Ecto neural progenitor cell (in vitro differentiated cells): ENCODE measurements at places on chromosomes 13 and 19.
A peak's percentile ranks its signal among the peaks of the same experiment; 100 is the strongest.

DNA sequence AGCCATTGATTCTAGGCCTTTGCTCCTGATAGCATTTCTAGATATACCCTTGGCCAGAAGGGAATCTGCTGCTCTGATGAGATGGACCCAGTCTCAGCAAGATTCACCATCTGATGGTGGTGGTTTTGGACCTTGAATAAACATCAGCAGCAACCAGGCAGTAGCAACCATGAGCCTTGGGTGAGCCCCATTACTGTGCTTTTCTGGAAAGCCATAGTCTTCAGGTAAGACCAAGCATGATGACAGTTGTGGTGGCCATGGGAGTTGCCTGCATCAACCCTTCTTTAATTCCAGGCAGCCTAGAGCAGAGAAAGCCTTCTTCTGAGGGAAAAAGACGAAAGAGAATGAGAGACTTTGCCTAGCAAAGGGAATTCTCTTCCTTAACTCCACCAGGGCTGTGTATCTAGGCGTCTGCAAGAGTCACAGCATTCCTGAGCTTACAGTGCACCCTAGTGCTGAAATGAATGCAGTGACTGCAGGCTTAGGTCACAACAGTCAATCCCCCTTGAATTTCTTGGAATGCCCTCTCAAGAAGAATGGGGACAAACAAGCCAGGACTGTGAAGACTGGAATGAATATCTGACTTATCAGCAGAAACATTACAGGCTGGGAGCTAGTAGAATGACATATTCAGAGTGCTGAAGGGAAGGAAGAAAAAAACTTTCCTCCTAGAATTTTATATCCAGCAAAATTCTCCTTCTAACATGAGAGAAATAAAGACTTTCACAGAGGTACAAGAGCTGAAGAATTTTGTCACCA, 942.4 kb upstream of the PCDH20 start:
- peak; percentile 71 for DNase-seq

GRCh38 chr13:111973186-111973585, 93.8 kb upstream of the SOX1 start:
- no peak for DNase-seq

DNA sequence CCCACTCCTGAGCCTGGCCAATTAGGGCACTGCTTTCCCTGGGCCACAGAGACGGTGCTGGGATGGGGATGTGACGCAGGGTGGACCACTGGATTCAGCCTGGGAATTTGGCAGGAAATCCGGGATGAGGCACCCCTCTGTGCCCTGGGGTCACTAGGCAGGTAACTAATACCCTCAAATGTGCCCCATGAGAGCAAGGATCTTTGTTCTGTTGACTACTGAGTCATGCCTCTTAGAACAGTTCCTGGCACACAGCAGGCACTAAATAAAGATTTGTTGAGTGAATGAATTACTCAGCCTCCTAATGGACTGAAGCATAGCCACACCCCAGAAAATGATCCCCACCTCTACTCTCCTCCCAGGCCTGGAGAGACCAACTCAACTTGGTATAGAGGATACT, 15.9 kb downstream of the OPA3 start:
- DNase-seq, result no peak

GRCh38 chr19:5973867-5974635, 3.9 kb downstream of the RANBP3 start:
- DNase-seq, result no peak

DNA sequence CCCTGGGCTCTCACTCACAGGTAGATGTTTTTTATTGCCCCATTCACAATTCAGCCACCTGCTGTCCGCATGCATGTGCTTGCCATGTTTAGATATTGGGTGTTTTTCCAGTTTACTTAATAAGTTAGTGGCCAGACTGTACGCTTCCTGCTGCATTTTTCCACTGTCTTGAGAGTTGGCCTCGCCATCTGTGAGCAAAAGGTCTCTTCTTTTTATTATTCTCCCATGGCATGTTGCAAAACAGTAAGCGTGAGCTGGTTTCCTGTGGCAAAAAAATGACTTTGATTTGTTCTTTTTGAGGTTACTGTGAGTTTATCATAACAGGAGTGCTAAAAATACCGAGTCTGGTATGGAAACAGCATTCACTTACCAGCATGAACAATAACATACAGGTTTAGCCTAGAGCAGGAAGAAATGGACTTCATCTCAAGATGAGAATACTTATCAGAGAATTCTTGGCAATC, 46.0 kb downstream of the SAE1 start:
- no peak for DNase-seq

DNA sequence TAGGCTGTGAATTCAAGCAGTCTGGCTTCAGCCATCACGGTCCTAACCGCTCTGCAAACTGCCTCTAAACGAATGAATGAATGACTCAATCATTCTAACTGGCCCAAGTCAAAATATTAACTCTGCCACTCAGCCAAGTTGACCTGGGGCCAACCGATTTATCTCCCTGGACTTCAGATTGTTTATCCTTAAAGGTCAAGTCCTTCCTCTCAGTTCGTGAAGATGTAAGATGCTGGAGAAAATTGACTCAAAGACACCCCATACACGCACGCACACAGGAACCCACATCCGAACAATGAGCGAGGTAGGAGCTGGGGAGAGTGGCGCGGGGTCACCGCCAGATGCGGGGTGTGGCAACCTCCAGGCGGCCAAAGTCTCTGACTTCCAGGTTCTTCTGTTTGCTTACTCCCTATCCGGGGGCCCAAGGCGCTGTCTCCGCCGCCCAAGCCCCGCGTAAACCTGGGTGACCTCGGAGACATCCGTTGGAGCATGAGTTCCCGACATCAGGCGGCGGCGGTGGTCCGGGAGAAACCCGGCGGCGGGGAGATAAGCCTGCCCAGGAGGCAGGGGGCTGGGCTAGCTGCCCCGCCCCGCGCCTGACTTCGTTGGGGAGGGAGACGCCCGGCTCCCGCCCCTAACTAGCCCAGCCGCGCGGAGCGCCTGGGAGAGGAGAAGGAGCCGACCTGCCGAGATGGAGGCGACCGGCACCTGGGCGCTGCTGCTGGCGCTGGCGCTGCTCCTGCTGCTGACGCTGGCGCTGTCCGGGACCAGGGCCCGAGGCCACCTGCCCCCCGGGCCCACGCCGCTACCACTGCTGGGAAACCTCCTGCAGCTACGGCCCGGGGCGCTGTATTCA, at the start of gene CYP2S1:
Gene CYP2S1 (plus strand): TSS at position 646 of the 856 bp plus-strand sequence. CDS start 46 bp downstream, at position 692.
- peak; percentile 77 for DNase-seq

DNA sequence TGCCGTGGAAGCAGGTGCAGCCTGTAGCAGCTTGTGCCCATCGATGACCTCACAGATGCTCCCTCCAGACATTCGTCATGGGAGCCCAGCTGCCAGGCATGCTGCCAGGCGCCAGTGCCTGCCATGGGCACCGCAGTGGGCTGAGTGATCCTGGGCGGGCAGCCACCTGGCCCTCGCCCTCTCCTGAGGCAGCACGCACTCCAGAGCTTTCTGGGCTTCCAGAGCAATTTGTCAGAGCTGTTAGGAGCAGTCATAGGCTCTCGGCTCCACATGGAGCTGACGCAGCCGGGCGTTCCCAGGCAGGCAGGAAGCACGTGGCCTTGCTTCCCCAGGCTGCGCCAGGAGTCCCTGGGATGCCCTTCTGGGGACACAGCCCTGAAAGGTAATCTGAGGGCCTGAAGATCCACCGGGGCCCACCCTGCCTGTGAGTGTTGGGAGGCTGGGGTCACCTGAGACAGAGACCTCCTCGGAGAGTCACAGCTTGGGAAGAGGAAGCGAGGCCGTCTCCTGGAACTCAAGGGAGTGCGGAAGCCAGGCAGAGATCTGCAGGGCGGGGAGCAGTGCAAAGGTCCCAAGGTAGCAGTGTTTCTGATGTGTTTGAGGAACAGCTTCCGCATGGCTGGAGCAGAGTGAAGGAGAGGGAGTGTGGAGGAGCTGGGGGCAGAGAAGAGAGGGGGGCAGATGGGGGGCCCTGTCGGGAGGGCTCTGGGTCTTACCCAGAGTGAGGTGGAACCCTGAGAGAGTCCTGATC, 50.6 kb downstream of the DPF1 start:
- DNase-seq, result no peak

DNA sequence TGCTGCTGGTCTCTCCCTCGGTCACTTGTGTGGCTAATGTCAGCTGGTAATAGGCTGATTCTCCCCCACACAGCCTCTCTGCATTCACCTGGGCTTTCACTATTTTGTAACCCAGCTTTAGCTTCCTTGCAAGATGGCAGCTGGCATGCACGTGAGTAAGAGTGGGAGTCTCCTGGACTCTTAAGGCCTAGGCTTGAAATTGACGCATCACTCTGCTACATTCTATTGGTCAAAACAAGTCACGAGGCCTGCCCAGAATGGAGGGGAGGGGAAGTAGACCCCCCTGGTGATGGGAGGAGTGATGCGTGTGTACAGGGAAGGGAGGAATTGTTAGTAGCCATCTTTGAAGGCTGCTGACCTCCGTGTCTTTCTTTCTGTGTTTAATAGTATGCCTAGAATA, 24.9 kb upstream of the PNMA8B start:
- DNase-seq, result no peak

DNA sequence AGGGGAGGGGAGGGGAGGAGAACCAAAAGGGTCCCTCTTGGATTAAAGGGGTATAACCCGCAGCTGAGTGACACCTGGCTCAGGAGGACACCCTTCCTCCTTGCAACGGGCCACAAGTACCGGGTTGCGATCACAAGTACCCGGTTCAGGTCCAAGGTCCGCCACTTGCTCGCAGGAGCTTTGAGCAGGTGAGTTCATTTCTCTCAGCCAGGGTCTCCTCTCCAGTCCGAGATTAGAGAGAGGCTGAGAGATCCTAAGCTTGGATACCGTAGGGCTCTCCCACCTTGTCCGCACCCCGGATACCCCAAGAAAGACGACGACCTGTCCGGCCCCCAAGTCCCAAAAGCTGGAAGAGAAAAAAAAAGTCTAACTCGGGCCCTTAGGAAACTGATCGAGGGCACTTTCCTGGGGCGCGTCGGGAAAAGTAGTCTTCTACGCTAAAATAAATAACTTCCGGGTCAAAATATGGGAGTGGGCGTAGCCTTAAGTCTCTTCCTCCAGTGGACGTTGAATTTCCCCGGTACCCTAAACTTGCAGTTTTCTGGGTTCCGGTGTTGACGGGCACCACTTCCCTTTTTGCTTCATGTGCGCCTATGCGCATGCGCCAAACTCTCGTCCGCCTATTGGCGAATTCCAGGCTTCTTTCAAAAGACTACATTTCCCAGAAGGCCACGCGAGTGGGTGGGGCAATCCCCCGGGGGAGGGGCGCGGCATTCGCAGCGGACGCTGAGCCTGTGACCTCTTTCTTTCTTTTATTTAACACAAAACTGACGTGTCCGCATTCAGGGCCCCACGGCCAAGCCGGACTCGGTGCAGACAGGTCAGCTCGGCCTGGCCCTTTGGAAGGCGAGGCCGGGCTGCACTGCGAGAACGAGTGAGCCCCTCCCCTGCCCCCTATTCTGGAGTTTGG, 4.4 kb downstream of the C19orf67 start:
- DNase-seq, result peak; percentile 98

GRCh38 chr13:45696610-45697226, 5.4 kb upstream of the CBY2 start:
- no peak for DNase-seq

DNA sequence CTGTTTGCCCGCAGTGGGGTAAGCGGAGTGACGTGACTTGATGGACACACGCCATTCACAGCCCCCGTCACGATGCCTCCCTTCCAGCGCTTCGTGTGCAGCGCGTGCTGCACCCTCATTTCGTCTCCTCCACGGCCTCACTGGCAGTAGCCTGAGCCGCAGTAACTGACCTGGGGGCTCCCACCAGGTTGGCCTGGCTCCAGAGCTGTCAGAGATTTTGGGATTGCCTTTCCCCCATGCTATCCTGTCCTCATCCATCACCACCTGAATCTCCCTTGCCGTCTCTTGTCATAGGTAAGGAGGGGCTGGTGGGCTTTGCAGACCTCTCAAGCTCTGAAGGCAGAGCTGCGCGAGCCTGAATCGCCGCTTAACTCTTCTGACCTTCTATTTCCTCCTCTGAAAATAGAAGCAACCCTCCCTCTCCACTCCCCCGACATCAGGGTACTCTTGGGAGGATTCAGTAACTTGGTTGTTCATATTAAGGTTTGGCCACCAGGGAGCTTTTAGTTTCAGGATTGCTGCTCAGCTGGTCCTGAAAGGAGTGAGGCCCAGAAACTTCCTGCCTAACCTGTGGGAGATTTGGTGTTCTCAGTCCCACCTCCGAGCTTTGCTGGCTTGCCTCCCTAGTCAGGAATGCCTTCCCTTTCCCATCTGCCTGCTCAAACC, 27.9 kb downstream of the SIGLEC5 start:
- DNase-seq, result no peak

DNA sequence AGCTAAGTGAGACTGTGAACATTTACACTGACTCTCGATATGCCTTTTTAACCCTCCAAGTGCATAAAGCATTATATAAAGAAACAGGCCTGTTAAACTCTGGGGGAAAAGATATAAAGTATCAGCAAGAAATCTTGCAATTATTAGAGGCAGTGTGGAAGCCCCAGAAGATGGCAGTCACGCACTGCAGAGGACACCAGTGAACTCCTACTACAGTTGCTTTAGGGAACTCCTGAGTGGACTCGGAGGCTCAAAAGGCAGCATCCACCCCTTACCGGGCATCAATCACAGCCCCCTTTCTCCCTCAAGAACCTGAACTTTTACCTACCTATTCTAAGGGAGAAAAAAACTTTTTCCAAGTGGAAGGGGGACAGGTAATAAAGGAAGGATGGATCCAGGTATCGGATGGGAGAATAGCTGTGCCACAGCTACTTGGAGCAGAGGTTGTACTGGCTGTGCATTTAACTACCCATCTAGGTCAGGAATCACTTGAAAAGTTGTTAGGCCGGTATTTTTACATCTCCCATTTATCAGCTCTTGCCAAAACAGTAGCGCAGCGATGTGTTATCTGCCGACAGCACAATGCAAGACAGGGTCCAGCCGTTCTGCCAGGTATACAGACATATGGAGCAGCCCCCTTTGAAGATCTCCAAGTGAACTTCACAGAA, 80.1 kb downstream of the ZNF486 start:
- peak; percentile 56 for DNase-seq

- DNase-seq, result no peak
Measured at GRCh38 chr13:91554101-91554500, 155.7 kb downstream of the GPC5 start.

DNA sequence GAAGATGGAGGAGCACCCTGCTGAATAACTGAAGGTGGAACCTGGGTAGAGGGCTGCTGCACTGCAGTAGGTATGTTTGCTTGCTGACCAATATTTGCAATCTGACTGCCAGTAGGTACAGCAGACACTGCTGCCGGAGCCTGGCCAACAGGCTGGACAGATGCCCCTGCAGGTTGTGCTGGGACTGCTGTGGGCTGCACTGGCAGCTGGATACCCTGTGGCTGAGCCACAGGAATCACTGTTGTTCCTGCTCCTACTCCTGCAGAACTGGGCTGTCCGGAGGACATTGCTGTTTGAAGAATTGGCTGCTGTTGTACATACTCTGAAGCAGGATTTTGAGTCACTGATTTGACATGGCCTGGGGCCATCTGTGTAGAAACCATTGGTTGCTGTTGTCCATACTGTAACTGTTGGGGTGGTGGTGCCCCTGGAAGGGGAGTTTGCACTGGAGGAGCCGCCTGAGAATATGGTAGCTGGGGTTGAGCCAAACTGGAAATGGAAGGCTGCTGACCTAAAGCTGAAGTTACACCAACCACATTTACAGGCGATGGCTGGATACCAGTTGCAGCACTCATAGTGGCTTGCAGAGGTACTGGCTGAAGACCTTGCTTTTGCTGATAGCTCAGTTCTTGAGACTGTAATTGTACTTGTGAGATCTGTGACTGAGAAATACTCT, 2.2 kb downstream of the TSC22D1 start:
- DNase-seq, result no peak

- DNase-seq, result no peak
Measured at GRCh38 chr13:41133951-41134350, 1.3 kb upstream of the KBTBD6 start.
